ENCODE measurements at places on chromosomes 13 and 19.
A peak's percentile ranks its signal among the peaks of the same experiment; 100 is the strongest.

DNA sequence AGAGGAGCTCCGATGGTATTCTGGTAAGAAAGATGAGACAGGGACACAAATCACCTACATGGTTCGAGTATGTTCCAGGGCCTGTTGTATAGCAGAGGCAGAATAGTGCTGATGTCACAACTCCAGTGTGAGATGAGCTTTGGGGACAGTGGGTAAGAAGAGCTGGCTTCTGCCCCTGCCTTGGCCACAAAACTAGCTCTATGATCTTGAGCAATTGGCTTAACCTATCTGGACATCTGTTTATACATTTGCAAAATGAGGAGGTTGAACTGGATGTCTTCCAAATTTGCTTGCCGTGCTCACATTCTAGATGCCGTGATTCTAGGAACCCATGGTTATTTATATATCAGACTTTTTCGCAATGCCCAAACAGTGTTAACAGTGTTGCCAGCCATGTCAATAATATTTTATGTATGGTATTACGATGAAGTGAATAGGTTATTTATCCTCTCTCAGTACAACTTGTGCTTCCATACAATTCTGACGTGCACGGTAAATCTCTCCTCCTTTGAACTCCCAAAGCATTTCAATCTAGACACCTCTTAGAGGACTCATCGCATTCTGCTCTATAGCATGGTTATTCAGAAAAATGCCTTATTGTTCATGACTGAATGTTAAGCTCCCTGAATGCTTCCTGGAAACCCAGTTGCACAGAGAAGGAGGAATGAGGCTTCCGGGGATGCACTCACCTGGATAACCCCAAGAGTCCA lies 316.0 kb downstream of the FOXO1 start:
- no peak for DNase-seq

DNA sequence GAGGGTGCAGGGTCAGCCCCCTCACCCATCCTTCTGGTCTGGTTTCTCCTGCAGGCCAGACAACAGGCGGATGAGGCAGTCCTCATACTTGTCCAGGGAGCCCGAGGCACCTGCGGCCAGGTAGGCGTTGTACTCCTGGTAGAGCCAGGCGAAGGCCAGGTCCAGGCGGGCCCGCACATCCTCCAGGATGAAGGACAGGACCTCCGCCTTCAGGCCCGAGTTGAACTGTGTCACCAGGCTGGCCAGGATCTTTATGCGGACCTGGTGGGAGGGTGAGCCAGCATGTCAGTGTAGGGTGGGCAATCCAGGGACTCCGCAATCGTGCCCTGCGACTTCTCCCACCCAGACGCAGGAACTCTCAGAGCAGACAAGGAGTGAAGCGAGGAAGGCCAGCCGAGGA lies 13.8 kb upstream of the RSPH6A start:
- no peak for DNase-seq

DNA sequence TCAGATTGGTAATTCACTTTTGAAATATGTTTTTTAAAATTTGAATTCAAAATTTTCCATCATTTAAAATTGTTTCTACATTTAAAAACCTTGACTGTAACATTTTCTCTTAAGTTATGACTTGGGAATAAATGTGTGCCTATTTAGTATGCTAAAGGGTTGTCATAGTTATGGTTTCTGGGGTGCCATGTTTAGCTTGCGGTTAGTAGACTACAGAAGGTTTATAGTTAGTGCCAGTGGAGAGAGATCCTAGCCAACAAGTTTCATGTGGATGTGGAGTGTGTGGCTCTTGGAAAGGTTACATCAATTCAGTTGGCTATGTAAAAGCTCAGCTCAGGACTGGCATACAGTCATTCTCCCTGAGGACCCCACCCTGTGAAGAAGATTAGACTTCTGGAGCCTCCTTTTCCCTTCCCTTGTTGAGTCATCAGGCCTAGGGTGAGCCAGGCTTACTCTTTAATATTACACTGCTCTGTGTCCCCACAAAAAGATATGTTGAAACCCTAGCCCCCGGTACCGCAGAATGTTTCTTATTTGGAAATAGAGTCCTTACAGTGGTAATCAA lies 20.4 kb downstream of the LMO7 start:
- DNase-seq, result no peak

- no peak for DNase-seq
These were observed 194.2 kb downstream of the POU4F1 start for GRCh38 chr13:78409172-78409571.

DNA sequence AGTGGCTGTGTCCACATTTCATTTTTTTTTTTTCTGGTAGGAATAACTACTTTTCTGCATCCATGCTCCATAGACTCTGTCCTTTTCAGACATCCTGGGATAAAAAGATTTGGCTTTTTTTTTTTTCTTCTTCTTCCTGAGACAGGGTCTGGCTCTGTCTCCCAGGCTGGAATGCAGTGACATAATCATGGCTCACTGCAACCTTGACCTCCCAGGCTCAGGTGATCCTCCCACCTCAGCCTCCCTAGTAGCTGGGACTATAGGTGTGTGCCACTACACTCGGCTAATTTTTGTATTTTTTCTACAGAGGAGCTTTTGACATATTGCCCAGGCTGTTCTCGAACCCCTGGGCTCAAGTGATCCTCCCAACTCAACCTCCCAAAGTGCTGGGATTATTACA lies 4.1 kb upstream of the ICAM3 start:
- DNase-seq, result no peak

- no peak for DNase-seq
These were observed at the start of gene CD70 for GRCh38 chr19:6590827-6591319. Gene CD70 (minus strand): TSS chr19:6591150. CDS start chr19:6591002, 148 bp downstream.

DNA sequence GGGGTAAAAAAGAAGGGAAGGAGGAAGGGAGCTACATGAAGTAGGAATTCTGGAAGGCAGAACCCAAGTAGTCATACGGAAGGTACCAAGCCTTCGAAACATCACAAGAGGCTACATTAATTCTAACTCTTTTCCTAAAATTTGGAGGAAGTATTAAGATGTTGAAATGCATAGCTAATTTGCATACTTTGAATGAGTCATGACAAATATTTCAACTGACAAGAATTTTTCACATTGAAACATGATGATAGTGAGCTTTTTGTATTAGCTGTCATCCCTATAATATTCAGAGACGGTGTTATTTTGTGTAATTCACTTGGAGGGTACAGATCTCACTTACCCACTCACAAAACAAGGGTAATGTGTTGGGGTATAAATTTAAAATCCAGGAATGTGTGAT lies 9.1 kb upstream of the ACOD1 start:
- DNase-seq, result no peak

GRCh38 chr19:3672993-3673392 lies 27.3 kb downstream of the PIP5K1C start:
- no peak for DNase-seq

DNA sequence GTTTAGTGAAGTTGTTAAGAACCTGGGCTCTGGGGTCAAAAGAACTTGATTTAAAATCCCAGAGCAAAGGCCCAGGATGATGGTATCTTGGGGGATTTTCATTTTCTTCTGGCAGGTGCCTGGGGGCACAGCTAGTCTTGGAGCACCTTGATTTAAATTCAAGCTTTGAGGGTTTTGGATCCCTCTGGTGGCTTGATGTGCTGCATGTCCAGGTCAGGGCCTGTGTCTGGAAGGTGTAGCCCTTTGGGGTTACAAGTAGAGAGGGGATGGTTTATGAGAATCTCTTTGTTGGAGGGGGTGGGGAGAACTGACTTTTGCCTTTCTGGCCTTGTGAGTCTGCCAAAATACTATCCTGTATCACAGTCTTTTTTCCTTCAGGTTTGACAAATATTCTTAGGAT lies 55.8 kb downstream of the AKAP11 start:
- DNase-seq, result no peak

DNA sequence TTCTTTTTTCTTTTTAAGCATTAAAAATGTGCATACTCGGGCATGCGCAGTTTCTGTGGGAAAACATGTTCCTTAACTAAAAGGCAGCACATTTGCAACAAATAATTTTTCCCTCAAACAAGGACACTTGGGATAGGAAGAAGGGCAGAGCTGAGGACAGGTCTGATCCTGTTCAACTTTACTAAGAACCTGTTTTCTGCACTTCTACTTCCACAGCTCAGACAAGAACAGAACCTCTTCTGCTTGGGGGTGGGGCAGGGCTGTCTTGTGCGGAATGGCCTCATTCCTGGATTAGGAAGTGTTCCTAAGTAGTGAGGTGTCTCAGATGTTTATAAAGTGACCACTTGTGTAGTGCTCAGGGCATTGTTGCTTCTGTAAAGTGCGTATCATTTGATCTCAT lies 18.3 kb downstream of the SAFB start:
- no peak for DNase-seq

DNA sequence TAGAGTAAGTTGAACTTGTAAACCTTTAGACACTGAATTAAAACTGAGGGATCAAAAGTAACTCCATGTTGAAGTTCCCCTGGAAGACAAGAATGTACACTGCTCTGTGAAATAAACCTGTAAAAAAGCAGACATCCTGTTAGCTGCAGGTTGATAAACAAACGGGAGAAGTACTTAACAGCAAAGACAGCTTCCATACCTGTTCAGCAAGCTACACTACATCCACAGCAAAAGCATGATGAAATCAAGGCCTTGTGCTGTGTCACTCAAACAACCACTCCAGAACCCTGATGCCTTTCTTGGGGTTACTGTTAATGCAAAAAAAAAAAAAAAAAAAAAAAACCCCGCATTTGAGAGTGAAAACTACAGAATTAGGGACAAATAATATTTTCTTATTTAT lies 20.8 kb downstream of the ANKRD10 start:
- DNase-seq, result no peak

GRCh38 chr13:38635030-38635429 lies 51.8 kb upstream of the FREM2 start:
- DNase-seq, result no peak

DNA sequence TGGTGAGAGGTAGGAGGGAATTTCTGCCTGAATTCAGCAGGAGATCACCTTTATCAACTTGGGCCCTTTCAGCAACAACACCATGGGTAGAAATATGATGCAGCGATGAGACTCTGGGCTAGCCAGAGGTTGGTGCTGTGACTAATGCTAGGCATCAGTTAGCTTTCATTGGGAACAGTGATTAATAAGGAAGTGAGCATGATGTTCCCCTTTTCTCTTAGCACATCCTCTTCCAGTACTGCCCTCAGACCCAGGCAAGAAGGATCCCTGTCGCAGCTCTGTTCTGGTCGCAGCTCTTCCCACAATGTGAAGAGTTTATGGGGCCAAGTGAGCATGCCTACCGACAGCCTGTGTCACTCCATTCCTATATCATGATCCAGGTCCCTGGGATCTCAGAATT lies 100.5 kb downstream of the FLT1 start:
- DNase-seq, result no peak

- no peak for DNase-seq
These were observed 14.6 kb downstream of the PDS5B start for GRCh38 chr13:32600890-32601289.

DNA sequence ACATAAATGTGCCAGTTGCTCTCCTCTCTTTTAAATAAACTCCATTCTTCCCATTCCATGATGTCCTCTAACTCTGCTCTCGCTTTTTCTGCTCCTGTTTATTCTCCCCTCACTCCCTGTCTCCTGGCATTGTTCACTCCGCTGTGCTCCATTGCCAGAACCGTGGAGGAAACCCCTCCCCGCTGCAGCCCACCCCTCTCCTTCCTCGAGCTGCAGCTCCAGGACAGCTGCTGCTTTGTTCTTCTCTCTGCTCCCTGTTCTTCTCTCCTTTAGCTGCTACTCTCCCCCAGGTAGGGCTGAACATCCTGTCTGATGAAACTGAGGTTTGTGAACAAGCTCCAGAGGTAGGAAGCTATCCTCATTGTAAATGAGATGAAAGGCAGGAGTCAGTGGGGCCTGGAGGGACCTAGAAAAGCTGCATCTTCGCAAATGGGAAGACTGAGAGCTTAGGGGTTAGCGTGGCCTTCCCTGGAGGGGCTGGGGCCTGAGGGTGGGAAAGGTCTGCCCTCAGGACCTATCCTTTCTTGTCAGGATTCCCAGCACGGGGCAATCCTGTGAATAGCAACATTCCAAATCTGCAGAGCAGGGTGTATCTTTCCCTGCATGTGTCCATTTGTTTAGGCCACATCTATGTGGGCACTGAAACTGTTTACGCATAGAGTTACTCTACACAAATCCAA lies 243.7 kb downstream of the DNAJC15 start:
- no peak for DNase-seq

- no peak for DNase-seq
These were observed 43.4 kb downstream of the ACTN4 start for GRCh38 chr19:38690832-38691231.

GRCh38 chr19:19053508-19054314 lies 10.1 kb upstream of the SLC25A42 start:
- peak; percentile 84 for DNase-seq

- no peak for DNase-seq
These were observed 40.6 kb downstream of the UQCRFS1 start for GRCh38 chr19:29172302-29172701.

DNA sequence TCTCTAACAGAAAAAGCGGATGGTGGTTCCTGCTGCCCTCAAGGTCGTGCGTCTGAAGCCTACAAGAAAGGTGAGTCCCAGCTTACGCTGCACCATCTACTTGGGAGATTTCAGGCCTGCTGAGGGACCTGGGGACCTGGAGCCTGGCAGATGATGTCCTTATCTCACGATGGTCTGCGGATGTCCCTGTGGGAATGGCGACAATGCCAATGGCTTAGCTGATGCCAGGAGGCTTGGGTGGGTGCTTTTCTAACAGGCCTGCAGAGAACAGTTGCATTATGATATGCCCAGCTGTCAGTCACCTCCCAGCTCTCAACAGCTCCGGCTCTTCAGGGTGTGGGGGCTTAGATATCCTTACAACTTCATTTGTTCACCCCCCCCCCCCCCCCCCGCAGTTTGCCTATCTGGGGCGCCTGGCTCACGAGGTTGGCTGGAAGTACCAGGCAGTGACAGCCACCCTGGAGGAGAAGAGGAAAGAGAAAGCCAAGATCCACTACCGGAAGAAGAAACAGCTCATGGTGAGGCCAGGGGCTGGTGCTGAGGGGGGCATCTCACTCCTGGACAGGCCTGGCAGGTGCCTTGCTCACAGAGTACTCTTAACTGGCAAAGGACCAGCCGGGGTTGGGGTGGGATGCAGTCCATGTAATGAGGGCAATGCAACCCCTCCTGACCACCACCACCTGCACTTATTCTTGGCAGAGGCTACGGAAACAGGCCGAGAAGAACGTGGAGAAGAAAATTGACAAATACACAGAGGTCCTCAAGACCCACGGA lies 3.8 kb downstream of the RPL13A start:
- no peak for DNase-seq

GRCh38 chr13:52348071-52348470 lies 57.9 kb downstream of the THSD1 start:
- no peak for DNase-seq

DNA sequence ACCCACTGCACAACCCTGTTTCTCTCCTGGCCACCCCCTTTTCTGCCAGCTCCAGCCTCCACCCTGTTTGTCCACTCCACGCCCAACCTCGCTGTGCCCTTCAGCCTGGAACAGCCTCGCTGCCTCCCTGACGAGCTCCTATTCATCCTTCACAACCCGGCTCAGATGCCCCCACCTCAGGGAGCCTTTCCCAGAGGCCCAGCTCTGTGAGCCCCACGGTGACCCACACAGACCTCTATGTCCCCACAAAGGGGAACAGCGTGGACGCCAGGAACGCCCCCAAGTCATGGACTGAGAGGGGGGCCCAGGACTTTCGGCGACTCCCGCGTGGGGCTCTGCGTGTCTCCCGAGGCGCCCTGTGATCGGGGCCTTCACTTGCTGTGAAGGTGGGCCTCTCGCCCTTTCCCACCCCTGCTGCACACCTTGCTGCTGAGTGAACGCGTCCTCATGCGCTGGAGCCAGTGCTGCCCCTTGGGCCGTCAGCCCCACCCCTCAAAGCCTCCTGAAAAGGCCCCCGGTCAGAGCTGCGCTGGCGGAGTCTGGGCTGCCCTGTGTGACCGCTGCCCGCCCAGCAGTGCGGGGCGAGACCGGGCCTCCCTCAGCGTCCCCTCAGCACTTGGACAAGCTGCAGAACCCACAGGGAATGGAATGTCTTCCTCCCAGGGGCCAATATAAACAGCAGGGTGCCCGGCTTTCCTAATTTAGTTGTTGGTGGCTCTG lies 40.0 kb downstream of the ADPRHL1 start:
- DNase-seq, result no peak

Measured in H1 (cell line).